ENCODE measurements at places on chromosomes 5 and 9.

- DNase-seq: no peak
Observed at GRCh38 chr5:1907616-1908015, 24.9 kb upstream of the IRX4 start.

GRCh38 chr5:166349046-166349445 is 1942.4 kb upstream of the WWC1 start:
- no peak for DNase-seq

GRCh38 chr9:136808075-136808805 is 492 bp downstream of the RABL6 start:
- no peak for DNase-seq

- no peak for DNase-seq
Observed at GRCh38 chr9:117720555-117720954, 16.4 kb downstream of the TLR4 start.

DNA sequence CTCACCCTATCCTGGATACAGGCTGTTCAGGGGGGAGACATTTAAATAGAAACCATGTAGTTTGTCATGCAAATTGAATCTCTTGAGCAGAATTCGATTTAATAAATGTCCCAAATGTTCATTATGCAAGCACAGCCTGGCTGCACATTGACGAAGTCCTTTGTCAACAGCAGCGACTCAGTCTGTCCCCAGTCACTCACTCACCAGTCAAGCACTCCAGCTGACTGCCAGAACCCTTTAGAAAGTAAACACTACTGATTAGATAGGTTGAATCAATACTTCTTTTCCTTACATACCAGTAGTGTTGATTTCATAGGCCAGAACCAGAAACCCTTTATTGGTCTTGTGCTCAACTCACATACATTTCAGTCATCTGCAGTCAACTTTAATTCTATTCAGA is 27.5 kb downstream of the CDH6 start:
- DNase-seq: no peak

GRCh38 chr5:15575666-15576065 is 75.7 kb downstream of the FBXL7 start:
- DNase-seq: no peak

- no peak for DNase-seq
Observed at GRCh38 chr5:14450018-14450524, 131.5 kb upstream of the OTULINL start.

DNA sequence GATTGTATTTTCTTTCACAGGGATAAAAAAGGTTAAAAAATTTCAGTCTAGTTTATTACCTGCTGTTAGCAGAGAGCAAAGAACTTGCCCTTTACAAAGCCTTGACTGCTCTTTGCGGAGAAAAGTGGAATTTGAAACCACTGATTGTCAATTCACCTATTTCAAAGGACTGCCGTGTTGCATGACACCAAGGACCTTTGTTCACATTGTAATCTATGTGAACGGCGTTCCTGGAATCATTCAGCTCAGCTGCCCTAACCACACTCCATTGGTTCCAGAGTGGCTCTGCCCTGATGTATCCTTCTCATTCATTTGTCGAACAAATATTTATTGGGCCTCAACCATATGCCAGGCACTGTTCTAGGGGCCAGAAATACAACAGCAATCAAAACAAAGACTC is 377.5 kb upstream of the RFX3 start:
- DNase-seq: no peak

DNA sequence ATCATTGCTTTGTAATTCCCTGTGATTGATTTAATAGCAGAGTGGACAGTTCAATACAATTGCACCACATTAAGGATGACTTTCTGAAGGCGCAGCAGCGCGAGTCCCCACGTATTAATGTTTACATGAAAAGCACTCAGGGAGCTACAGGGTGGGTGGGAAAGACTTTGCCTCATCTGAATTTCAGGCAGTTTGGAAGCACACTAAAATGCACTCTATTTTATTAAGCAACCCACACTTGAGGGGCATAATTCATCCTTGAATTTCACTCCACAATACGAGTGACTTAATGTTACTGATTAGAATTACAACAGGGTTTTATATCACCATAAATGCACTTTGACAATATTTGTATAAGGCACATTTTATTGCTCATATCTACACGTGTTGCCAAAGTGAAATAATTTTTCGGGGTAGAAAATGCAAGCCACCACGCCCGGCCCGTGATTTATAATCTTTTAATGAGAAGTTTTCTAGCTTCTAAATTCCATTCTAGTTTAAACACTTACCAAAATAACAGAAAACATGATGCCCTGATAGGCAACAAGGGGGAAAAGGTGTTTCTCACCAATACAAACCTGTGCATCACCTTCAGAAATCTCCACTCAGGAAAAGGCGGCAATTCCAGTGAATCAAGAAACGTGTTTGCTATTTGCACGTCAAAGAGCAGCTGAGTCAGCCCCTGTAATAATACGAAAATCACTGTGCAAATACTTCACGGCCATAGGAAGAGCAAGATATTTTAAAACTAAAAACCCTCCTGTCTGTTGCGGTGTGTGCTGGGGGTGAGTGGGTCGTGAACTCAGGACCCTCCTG is 40.5 kb downstream of the IRX4 start:
- DNase-seq: no peak

DNA sequence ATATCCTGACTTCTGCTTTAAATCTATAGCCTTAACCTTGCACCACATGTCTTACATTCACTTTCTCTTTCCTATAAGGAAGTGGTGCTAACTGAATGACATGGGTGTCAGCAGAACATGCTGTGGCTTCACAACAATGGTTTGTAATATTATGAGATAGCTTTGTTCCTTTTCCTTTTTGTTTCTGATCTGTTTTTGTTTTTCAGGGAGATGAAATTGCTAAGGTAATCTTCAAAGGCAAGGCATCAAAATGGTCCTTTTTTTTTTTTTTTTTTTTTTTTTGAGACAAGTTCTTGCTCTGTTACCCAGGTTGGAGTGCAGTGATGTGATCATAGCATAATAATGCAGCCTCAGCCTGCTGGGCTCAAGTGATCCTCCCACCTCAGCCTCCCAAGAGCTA is 53.6 kb upstream of the RANBP6 start:
- DNase-seq: no peak

DNA sequence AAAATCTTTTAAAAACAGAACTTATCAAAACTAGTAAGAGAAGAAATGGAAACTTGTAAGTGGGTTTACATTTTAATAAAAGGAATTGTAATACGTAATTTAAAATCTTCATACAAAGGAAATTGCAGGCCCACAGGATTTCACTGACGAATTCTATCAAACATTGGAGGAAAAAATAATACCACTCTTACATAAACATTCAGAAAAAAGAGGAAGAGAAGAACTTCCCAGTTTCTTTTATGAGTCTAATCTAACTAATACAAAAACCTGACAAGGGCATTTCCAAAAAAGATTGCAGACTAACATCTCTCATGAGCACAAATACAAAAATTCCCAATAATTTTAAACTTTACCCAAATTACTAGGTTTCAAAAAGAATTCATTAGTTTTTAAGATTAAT is 149.0 kb downstream of the RANBP17 start:
- DNase-seq: no peak

GRCh38 chr9:70405808-70406433 is 8.5 kb downstream of the KLF9 start:
- no peak for DNase-seq

- DNase-seq: no peak
Observed at GRCh38 chr9:26812217-26812616, 80.4 kb downstream of the CAAP1 start.

- DNase-seq: peak; percentile 90
Observed at GRCh38 chr9:133137451-133138231, 16.6 kb upstream of the RALGDS start.

- peak; percentile 69 for DNase-seq
Observed at GRCh38 chr5:72228960-72229359, 91.1 kb downstream of the MRPS27 start.

- no peak for DNase-seq
Observed at GRCh38 chr5:26940994-26941393, 97.4 kb downstream of the CDH9 start.

GRCh38 chr5:148708854-148709253 is 54.5 kb upstream of the HTR4 start:
- no peak for DNase-seq

GRCh38 chr9:116753389-116753788 is 66.3 kb downstream of the TRIM32 start:
- no peak for DNase-seq

DNA sequence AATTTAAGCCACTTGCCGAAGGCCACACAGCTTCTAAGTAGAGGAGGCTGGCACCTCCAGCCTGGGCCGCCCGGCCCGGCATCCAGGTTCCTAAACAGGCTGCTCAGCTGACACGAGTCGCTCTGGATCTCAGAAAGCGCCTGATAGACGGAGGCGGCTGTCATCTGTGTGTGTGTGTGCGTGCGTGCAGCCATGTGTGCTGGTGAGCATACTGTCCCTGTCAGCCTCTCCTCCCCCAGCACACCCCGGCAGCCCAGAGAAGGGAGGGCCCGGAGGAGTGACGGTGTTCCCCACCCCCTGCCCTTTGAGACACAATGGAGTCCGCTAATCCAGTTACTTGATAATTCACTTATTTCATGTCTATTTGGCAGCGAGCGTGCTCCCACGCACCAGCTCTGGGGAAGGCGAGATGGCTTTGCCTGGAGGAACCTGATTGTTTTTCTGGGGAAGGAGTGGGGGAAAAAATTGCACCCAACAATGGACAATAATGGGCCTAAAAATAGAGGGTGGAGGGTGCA is 20.0 kb downstream of the NTNG2 start:
- DNase-seq: no peak

- no peak for DNase-seq
Observed at GRCh38 chr5:124871303-124871702, 124.9 kb upstream of the ZNF608 start.

DNA sequence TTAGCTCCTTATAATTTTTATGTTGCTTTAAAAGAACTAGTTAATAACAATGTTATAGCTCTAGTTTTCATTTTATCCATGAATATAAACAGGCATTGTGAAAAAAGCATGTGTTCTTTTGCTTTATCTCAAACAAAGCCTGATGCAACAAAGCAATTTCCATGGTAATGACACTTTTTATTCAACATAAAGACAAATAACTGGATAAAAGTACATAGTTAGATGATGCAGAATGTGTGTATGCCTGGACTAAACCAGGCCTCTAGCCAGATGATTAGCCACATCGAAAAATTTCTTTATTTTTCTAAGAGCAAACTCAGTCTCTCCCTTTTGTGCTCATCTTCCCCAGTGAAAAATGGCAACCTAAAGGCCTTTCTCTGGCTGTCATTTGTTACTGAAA is 125.6 kb upstream of the TARS1 start:
- no peak for DNase-seq

- no peak for DNase-seq
Observed at GRCh38 chr5:78606241-78606640, 42.3 kb downstream of the LHFPL2 start.

- DNase-seq: no peak
Observed at GRCh38 chr5:146904890-146905289, 26.3 kb upstream of the PPP2R2B start.

- peak; percentile 89 for DNase-seq
Observed at GRCh38 chr9:130213911-130214761, 41.9 kb downstream of the NCS1 start.

GRCh38 chr5:134463176-134463720 is 51.6 kb upstream of the CDKN2AIPNL start:
- no peak for DNase-seq

GRCh38 chr5:180284149-180284548 is 7.7 kb downstream of the MAPK9 start:
- DNase-seq: no peak

GRCh38 chr5:9324348-9325077 is 221.4 kb downstream of the SEMA5A start:
- no peak for DNase-seq

DNA sequence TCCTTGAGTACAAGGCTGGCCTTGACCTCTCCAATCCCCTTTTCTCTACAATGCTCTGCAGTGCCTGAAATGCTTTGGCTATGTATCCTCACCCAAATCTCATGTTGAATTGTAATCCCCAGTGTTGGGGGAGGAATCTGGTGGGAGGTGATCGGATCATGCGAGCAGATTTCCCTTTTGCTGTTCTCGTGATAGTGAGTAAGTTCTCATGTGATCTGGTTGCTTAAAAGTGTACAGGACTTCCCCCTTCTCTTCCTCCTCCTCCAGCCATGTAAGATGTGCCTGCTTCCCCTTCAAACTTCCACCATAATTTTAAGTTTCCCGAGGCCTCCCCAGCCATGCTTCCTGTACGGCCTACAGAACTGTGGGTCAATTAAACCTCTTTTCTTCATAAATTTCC is 28.5 kb upstream of the AKNA start:
- no peak for DNase-seq

- no peak for DNase-seq
Observed at GRCh38 chr5:54108136-54108535, 202.2 kb downstream of the ARL15 start.

- no peak for DNase-seq
Observed at GRCh38 chr5:95928724-95929253, 32.9 kb downstream of the ELL2 start.

- no peak for DNase-seq
Observed at GRCh38 chr9:131516930-131517329, 14.1 kb downstream of the UCK1 start.

- DNase-seq: peak; percentile 78
Observed at GRCh38 chr5:172772112-172772906, 1.3 kb upstream of the DUSP1 start.
